Fibroblast of upper back skin (primary cell): ENCODE measurements at places on chromosomes 4 and X.
A peak's percentile ranks its signal among the peaks of the same experiment; 100 is the strongest.

GRCh38 chrX:80765220-80765625, 44.5 kb downstream of the BRWD3 start:
- peak; percentile 85 for DNase-seq

- peak; percentile 84 for DNase-seq
Observed at GRCh38 chr4:145230726-145231125, 50.3 kb upstream of the OTUD4 start.

GRCh38 chr4:23060776-23061175, 368.0 kb downstream of the GBA3 start:
- DNase-seq, result peak; percentile 68

- no peak for DNase-seq
Observed at GRCh38 chrX:53458082-53458481, 23.9 kb upstream of the HSD17B10 start.

- no peak for DNase-seq
Observed at GRCh38 chr4:122041312-122041711, 89.5 kb upstream of the TRPC3 start.

DNA sequence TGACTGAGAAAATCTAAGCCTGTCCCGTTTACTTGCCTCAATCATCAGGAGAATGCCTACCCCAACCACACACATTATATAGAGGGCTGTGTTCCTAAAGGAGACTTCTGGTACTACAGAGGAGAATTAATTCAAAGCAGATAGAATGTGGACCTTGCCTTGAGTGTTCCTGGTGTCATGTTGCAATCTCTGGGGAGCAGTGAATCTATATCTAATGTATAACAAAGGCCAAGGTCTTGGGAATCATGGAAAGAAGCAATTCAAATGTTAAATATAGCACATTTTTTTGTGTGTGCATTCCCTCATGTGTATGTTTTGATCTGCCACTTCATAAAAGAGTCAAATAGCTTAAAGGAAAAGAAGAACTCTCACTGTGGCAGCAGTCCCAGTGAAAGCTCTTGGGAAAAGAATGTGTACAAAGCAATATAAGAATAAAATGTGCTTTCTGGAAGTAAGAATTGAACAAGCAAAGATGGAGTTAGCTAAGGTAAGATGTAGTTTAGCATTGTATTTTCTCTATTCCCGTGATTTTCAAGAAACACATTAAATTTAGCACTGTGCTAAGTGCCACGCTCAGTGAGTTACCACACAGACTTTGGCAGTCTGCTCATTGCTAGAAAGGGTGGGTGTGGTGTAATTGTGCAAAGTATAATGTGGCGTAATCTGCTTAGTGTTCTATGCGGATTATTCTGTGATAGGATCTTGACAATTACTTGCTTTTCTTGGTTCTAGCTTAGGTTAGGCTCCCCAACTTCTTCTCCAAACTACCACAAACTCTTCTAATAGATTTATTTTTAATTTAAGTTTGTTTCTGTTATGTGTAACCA, 13.7 kb downstream of the ADH6 start:
- DNase-seq, result peak; percentile 93

DNA sequence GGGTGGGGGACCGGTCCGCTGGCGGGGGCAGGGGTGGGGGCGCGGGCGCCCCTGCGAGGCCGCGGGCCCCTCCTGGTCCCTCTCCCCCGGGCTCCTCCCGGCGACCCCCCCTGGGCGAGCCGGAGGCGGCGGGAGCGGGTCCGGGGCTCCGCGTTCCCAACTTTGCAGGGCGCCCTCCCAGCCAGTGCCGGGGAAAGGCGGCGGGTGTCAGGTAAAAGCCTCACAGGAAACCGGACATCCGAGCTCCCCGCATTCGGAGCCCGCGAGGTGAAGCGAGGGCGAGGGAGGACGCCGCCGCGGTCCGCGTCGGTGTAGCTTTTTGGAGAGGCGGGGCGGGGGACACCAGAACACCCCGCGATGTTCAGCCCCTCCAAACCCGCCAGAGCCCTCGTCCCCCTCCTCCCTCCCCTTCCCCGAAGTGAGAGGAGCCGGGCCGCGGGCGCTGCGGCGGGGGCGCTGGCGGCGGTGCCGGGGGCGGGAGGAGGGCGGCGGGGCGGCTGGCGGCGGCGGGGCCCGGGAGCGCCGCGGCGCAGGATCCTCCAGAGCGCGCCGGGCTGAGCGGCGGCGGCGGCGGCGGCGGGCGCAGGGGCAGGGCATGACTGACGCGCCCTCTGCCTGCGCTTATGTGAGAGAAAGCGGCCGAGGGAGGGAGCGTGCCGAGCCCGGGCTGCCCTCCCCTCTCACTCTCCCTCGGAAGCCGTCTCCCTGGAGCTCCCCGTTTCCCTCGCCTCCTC, at the start of gene VEGFC:
TSS of gene VEGFC (minus strand) at position 597 of the 734 bp plus-strand sequence. CDS start 611 bp downstream, outside the sequence.
- peak; percentile 79 for DNase-seq

DNA sequence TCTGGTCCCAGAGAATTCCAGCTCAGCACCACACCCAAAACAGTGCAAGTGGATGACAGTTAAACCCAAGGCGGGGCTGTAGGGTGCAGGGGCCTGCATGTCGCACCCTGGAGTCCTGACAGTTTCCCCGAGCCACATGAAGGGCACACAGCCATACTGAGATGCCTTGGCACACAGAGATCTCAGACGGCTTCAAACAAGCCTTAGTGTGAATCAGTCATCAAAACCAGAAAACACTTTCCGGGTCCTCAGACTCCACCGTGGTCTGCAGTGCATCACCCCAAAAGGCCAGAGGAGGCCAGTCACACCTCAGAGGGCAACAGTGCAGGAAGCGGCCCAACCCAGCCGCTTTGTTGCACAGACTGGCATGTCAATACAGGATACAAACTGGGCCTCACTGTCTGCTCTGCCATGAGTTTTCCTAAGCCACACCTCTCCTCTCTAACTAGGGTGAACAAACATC, 64.6 kb upstream of the ENPP6 start:
- no peak for DNase-seq

- DNase-seq, result no peak
Observed at GRCh38 chr4:107366900-107367299, 330.8 kb upstream of the DKK2 start.

- DNase-seq, result no peak
Observed at GRCh38 chr4:174086829-174087799, 196.4 kb downstream of the FBXO8 start.

DNA sequence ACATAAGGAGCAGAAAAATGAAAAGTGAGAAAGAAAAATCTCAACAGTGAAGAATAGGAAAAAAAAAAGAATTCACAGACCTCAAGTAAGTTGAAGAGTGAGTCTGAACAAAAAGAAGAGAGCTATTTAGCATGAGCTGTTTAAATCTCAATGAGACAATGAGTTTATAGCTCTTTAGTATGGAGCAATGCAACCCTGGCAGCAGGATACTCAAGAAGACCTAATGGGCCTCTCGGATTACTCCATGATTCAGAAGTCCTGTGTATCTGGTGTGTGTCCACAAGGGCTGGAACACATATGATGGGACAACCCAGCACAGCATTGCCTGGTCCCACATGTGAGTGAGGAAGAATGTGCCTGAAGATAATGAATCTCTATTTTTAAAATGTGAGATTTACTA, 563.1 kb upstream of the INTU start:
- DNase-seq, result peak; percentile 12

GRCh38 chr4:37443137-37443536, 198.6 kb downstream of the NWD2 start:
- DNase-seq, result no peak

DNA sequence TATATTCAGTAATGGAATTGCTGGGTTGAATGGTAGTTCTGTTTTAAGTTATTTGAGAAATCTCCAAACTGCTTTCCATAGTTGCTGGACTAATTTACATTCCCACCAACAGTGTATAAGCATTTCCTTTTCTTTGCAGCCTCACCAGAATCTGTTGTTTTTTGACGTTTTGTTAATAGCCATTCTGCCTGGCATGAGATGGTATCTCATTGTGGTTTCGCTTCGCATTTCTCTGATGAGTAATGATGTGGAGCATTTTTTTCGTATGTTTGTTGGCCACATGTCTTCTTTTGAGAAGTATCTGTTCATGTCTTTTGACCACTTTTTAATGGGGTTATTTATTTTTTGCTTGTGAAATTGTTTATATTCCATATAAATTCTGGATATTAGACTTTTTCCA, 13.6 kb upstream of the MAGED4B start:
- peak; percentile 5 for DNase-seq

DNA sequence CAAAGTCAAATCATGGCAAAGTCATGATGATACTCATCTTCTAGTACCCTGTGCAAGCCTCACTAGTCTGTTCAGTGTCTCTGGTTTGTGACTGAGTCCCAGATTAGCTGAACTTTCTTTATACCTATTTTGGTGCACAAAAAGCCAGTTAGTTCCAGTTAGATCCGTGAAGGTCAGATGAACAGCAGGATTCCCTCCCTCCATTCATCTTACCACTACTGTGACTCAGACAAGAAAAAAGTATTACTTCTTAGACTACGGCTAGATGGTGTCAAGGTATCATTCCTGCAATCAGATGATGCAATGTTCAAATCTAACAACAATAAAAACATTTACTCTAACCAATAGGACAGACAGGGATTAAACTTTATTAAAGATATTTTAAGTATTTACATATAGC, 30.4 kb downstream of the ARHGEF6 start:
- no peak for DNase-seq

DNA sequence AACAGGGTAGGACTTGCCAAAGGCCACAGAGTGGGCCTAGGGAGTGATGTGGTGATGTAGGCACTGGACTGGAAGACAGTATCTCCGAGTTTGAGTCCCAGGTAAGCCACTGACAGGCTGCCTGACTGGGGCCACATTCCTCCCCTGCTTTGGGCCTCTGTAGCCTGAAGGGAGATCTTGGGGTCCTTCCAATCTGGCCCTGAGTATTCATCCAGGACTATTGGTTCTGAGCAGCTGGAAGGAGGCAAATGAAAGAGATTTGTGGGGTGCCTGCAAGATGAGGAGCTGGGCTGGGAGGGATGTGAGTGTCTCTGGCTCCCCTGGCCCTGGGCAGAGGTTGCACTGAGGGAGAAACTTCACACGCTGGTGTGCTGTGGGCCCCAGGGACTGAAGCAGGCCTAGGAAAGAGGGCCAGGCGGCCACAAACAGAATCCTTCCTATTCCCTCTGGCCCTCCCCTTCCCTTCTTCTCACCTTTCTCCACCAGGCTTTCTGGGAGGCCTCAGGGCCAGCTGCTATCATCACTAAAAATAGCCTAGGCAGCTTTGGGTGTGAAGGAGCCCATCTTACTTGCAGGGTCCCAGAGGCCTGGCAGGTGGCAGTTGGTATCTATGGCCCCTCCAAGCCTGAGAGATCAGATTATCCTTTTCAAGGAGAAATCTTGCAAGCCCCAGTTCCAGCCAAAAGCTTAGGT, 70.1 kb downstream of the PJA1 start:
- DNase-seq, result no peak

- no peak for DNase-seq
Observed at GRCh38 chr4:36208893-36209473, 35.3 kb downstream of the ARAP2 start.

DNA sequence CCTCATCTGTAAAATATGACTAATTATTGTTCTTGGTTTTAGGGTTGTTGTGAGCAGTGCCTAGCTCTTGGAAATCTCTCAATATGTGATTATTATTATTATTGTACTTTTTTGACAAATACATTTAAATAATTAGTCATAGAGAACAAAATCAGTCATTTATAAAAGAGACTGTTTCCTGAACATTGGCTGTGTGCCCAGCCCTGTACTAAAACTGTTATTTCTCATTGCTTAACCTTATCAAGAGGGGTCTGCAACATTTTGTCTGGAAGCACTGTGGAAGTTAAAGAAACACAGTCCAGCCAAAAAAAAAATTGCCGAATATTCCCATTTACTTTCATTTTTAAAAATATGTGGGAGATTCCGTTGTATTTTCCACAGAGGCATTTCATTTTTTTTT, 989.2 kb upstream of the SLIT2 start:
- DNase-seq, result peak; percentile 2

- peak; percentile 96 for DNase-seq
Observed at GRCh38 chr4:33837043-33837838, 2407.1 kb downstream of the ARAP2 start.

GRCh38 chrX:133989993-133990392, 4.6 kb upstream of the GPC3 start:
- DNase-seq, result no peak

DNA sequence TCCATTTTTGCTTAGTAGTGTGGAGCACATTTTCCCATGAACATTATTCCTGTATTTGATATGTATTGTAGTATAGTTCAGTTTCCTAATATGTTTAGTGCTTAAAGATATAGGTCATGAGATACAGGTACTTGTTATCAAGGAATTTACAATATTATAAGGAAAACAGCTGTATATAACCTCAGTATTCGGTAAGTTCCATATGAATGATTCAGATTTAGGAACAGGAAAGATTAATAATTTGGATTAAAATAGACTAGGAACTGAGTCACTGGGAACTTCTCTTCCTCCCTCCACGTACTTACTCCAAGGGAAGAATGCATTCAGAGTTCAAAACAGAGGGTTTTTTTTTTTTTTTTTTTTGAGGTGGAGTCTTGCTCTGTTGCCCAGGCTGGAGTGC, 20.0 kb downstream of the DIAPH2 start:
- DNase-seq, result peak; percentile 19

DNA sequence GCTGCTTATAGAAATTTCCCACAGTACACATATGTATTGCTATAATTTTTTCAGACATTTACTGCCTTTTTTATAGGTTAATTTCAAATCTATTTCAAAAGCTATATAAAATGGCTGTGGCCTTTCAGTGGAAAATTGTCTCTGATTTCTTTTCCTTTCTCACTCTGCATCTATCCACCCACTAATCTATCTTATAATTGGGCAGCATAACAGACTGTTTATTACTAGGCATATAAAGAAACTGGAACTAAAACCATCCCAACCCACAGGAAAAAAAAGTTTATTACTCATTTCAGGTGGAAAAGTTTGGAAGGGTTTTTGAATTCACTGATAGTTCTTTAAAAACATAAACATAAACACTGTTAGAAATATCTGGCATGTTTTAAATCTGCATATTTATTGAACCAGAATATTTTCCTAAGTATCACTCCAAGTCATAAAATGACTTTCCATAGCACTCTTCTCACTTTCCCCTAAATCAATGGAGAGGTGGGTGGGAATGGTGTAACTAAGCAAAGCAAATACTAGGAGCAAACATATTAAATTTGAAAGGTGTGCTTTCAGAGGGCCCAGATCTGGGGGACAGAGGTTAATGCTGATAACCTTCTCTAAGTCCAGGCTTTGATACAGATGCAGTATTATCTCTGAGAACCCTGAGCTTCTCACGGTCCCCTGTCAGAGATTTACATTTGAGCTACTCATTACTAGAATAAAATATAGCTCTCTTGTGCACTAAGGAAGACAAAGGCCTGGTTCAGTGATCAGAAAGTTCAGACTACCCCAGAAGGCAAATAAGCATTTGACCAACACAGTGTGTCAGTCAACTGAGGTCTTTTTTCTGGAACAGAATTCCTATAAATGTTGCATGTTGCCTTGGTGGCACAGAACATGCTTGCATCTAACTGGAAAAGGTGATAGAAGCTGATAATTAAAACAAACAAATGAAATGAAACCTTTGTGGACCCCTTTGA, 328.3 kb downstream of the UNC5C start:
- DNase-seq, result no peak

DNA sequence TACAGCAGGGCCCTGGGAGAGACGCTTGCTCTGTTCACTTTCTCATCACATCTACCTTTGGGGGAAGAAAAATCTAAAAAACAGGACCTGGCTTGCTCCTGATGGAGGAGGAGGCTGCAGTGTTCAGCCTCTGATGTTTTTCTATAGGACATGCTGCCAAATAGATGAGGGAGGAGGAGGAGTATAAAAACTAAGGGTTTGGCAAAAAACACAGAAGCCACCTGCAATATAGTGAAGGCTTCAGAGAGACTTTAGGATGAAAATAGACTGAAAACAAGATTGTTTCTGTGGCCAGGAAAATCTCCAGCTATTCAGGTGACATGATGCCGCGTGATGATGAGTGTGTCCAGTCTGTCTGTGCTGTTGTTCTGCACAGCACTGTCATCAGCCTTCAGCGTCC, 160.6 kb downstream of the PTTG2 start:
- DNase-seq, result no peak
